ENCODE measurements at places on chromosomes 12 and 14.

GRCh38 chr12:94799136-94799535 is 148.8 kb upstream of the TMCC3 start:
- no peak overlapping the region for H3K27ac ChIP-seq
- peaks cover 11% of the 10 kb centered on the region for H3K4me1 ChIP-seq
- no peak overlapping the region for H3K4me3 ChIP-seq
- peaks cover 3% of the 10 kb centered on the region for H3K27me3 ChIP-seq

GRCh38 chr14:84891404-84891803 is 638.5 kb upstream of the FLRT2 start:
- H3K4me3 ChIP-seq: no peak overlapping the region
- no peak overlapping the region for H3K27ac ChIP-seq
- no peaks in the 10 kb centered on the region for H3K36me3 ChIP-seq
- DNase-seq: no peak
- no peaks in the 10 kb centered on the region for H3K27me3 ChIP-seq

GRCh38 chr12:123064366-123064765 is 83.9 kb downstream of the ARL6IP4 start:
- H3K4me1 ChIP-seq: peaks cover 35% of the 10 kb centered on the region
- H3K27me3 ChIP-seq: no peaks in the 10 kb centered on the region
- no peak for DNase-seq
- H3K4me3 ChIP-seq: no peak overlapping the region

- no peak overlapping the region for H3K27ac ChIP-seq
- DNase-seq: no peak
- no peaks in the 10 kb centered on the region for H3K4me1 ChIP-seq
- H3K27me3 ChIP-seq: no peaks in the 10 kb centered on the region
- H3K4me3 ChIP-seq: no peak overlapping the region
- H3K36me3 ChIP-seq: no peaks in the 10 kb centered on the region
These were observed 439.9 kb downstream of the EGLN3 start for GRCh38 chr14:33510991-33511390.

DNA sequence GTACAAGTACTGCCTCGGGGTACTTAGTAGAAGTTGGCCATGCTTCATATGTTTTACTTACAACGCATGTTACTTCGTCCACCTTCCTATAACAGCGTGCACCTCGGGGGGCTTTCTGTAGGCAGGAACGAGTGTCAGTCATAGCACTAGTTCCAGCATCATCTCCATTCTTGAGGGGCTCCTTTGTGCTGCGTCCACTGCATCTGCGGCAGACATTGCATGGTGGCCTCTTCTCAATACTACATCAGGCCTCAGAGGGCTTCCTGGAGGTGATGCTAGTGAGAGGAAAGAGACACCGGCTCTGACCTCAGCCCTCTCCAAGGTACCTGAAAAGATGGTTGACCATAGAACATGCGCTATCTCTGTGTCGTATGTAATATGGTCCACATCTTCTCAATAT is 121.2 kb upstream of the RTL1 start:
- no peaks in the 10 kb centered on the region for H3K27me3 ChIP-seq
- H3K4me1 ChIP-seq: no peaks in the 10 kb centered on the region
- DNase-seq: no peak
- no peak overlapping the region for H3K4me3 ChIP-seq

DNA sequence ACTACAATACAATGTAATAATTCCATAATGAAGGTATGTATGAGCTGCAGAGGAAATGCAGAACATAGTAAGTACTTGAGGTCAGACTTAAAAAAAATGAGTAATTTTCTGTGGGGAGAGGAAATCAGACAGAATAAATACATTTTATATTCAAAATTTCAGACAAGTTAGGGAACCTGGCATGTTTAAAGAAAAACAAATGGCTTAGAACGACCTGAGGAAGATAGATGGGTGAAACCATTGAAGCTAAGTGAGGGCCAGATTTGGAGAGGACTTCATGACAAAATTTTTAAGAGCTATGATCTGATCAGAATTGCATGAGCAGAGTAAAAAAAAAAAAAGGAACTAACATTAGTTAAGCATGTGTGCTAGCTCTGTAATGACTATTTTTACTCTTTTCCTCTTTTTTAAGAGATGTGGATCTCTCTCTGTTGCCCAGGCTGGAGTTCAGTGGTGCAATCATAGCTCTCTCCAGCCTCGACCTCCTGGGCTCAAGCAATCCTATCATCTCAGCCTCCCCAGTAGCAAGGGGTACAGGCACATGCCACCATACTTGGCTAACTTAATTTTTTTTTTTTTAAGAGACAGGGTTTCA is 157.6 kb upstream of the PDE3A start:
- DNase-seq: no peak
- H3K4me3 ChIP-seq: no peak overlapping the region
- no peaks in the 10 kb centered on the region for H3K4me1 ChIP-seq
- H3K27me3 ChIP-seq: no peaks in the 10 kb centered on the region

- H3K27me3 ChIP-seq: peaks cover 1% of the 10 kb centered on the region
- DNase-seq: no peak
These were observed 169.1 kb downstream of the TSPAN9 start for GRCh38 chr12:3246253-3246652.

DNA sequence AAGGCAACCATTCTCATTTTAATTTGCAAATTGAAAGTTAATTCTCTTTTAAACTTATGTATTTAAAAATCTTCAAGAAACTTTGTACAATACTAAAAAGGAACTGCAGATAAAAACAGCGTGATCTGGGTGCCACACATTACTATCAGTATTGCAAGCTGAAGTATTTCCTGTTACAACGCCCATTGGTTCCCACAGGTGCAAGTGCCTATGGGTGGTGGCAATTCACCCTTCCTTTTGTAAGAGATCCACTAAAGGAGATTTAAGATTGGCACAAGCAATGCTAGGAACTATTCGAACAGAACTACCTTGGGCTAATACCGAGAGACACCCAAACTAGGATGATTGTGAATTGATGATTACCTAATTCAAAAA is 13.2 kb downstream of the TAOK3 start:
- peak; percentile 57 for DNase-seq
- H3K4me3 ChIP-seq: peak overlapping the region; percentile 94
- peaks cover 14% of the 10 kb centered on the region for H3K36me3 ChIP-seq
- H3K27me3 ChIP-seq: no peaks in the 10 kb centered on the region
- peak overlapping the region; percentile 91 for H3K27ac ChIP-seq

DNA sequence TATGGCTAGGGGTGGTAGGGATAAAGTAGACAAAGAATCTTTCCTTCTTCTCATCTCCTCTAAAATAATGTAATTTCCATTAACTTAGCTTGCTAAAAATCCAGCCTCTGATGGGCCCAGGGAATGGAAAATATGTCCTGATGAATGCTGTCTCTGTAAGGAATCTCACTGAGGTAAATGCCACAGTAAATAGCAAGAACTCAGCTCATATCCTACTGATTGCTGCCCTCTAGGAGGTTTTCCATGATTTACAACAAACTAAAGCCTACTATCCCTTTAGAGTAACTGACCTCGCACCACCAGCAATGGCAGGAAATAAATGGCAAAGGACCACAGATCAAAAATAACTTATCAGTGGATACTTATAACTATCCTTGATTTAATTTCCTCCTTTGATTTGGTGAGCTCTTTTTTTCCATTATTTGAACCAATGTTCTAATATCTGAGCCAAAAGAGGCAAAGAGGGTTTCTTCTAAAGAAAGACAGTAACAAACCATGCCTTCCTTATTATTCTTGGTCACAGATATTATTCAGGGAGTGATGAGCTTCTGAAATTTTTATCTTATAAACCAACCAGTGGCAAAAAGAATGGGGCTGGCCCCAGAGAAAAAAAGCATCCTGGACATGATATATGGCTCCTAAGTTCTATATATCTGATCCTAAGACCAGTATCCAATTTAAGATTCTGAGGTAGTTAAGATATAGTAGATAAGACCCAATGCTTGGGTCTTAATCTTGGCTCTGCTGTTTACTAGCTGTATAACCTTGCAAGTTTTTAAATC is 43.8 kb downstream of the SENP1 start:
- H3K36me3 ChIP-seq: peaks cover 74% of the 10 kb centered on the region
- no peak overlapping the region for H3K27ac ChIP-seq
- no peaks in the 10 kb centered on the region for H3K4me1 ChIP-seq
- DNase-seq: no peak
- no peaks in the 10 kb centered on the region for H3K27me3 ChIP-seq

- H3K4me1 ChIP-seq: no peaks in the 10 kb centered on the region
- H3K27me3 ChIP-seq: no peaks in the 10 kb centered on the region
These were observed 41.9 kb downstream of the E2F7 start for GRCh38 chr12:77023501-77023900.

DNA sequence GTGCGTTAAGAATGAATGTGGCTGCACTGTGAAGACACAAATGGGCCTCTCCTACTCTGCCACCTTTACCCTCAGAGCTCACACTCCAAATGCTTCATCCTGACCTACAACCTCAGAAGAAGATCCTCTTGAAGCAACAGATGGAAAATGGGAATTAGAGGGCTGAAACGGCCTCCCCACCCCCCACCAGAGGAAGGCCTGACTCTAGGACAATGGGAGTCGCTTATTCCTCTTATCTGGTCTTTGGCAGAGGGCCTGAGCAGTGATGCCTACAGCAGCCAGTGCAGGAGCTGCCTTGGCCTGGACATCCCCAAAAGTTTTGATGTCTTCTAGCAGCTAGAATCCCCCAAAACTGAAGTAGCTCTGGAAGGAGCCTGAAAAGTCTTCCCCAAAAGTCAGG is 29.2 kb downstream of the BTBD7 start:
- H3K4me1 ChIP-seq: peaks cover 2% of the 10 kb centered on the region
- H3K4me3 ChIP-seq: no peak overlapping the region
- no peak overlapping the region for H3K27ac ChIP-seq

- no peaks in the 10 kb centered on the region for H3K4me1 ChIP-seq
- H3K4me3 ChIP-seq: no peak overlapping the region
- H3K27ac ChIP-seq: no peak overlapping the region
- H3K27me3 ChIP-seq: no peaks in the 10 kb centered on the region
- DNase-seq: no peak
- no peaks in the 10 kb centered on the region for H3K36me3 ChIP-seq
These were observed 182.2 kb upstream of the MDGA2 start for GRCh38 chr14:47857646-47858045.

GRCh38 chr12:6627616-6628015 is 8.1 kb downstream of the LPAR5 start:
- H3K27me3 ChIP-seq: no peaks in the 10 kb centered on the region
- peaks cover 51% of the 10 kb centered on the region for H3K4me1 ChIP-seq
- peak overlapping the region; percentile 81 for H3K4me3 ChIP-seq
- H3K27ac ChIP-seq: peak overlapping the region; percentile 92
- H3K36me3 ChIP-seq: peaks cover 2% of the 10 kb centered on the region
- peak; percentile 61 for DNase-seq

- H3K27me3 ChIP-seq: no peaks in the 10 kb centered on the region
- no peak overlapping the region for H3K4me3 ChIP-seq
- peaks cover 22% of the 10 kb centered on the region for H3K36me3 ChIP-seq
- H3K4me1 ChIP-seq: peaks cover 3% of the 10 kb centered on the region
- H3K27ac ChIP-seq: no peak overlapping the region
- DNase-seq: no peak
These were observed 126.6 kb downstream of the PRMT8 start for GRCh38 chr12:3617565-3617964.

DNA sequence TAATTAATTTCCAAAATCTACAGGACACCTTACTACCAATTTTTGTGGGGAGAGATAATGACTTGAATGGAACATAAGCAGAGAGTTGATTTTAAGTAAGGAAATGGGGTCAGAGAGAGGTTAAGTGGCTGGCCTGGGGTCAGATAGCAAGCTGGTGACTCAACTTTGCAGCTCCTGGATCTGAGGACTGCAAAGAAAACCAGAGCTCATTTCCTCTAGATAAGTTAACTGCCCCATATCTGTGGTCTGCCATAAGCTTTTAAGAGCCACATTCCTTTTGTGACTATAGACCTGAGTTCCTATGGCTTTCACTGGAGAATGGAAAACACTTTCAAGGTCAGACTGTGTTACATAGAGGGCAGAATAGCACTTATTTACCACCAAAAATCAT is 201.2 kb upstream of the PRICKLE1 start:
- no peak for DNase-seq
- no peak overlapping the region for H3K27ac ChIP-seq
- H3K36me3 ChIP-seq: no peaks in the 10 kb centered on the region
- no peaks in the 10 kb centered on the region for H3K27me3 ChIP-seq

- no peak overlapping the region for H3K27ac ChIP-seq
- peaks cover 2% of the 10 kb centered on the region for H3K4me1 ChIP-seq
- no peaks in the 10 kb centered on the region for H3K27me3 ChIP-seq
- DNase-seq: no peak
- no peaks in the 10 kb centered on the region for H3K36me3 ChIP-seq
- H3K4me3 ChIP-seq: no peak overlapping the region
These were observed 137.4 kb downstream of the AEBP2 start for GRCh38 chr12:19576506-19577280.

DNA sequence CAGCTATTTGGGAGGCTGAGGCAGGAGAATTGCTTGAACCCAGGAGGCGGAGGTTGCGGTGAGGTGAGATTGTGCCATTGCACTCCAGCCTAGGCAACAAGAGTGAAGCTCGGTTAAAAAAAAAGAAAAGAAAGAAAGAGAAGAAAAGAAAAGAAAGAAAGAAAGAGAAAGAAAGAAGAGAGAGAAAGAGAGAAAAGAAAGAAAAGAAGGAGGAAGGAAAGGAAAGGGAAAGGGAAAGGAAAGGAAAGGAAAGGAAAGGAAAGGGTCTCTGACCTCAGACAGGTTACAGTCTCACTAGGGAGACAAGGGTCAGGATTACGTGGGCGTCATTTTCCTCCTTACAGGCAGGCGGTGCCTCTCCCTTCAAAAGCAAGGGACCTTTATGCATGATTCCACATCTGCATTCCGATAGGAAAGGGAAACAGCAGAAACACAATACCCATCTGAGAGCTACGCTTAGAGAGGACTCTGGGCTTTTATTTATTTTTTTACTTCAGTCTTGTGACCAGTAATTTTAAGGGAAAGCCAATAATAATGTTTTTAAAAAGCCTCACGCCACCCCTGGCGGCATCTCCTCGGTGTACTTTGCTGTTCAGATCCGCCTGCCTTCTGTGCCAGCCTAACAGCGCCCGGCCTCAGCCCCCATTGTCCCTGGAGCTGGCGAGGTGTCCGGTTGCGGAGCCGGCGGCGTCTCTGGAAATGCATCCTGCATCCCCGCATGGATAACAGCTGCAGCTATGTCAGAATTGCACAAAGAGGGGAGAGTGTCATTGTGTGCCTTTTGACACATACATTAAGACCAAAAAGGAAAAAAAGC is 945 bp upstream of the HIP1R start:
- H3K27me3 ChIP-seq: peaks cover 19% of the 10 kb centered on the region
- H3K4me1 ChIP-seq: peaks cover 29% of the 10 kb centered on the region
- H3K27ac ChIP-seq: peak overlapping the region; percentile 92
- H3K4me3 ChIP-seq: peak overlapping the region; percentile 80
